ENCODE measurements at places on chromosomes 1 and 21.

- no peak for DNase-seq
These were observed 61.0 kb upstream of the NEK2 start for GRCh38 chr1:211736351-211736915.

- peak; percentile 86 for DNase-seq
These were observed at the start of gene MXRA8 for GRCh38 chr1:1358433-1359271. Gene MXRA8 (minus strand): TSS chr1:1358555. CDS start chr1:1358504, 51 bp downstream.

DNA sequence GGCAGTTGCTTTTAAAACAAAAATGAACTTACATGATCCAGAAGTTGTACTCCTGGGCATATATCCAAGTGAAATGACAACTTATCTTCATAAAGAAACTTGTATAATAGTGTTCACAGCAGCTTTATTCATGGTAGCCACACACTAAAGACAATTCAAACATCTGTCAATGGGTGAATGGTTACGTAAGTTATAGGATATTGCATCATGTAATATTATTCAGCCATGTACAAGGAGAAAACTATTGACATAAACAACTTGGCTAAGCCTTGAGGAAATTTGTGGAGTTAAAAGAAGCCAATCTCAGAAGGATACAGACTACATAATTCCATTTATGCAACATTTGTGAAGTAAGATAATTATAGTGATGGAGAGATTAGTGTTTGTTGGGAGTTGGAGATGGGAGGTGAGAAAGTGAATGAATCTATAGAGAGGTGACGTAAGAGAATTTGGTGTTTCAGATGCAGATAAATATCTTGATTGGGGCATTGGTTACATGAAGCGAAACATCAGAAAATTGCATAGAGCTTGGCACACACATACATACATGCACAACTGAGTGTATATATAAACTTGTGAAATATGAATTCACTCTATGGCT is 49.9 kb upstream of the GRIK1 start:
- no peak for DNase-seq

DNA sequence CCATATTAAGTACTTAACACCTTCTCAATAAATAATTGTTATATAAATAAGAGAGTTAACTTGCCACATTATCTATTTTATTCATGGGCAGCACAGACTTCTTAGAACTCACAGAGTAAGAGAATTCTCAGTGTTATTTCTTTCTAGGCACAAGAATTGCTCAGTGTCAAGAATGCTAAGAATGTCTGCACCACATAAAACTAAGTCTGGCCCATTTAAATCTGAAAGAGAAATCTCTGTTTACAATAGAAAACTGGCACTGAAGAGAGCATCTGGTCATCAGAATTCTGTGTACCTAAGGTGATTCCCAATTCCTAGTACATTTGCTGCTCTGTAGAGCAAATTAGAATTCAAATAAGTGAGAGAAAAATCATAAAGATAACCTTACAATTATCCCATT is 3.8 kb downstream of the OR10K2 start:
- no peak for DNase-seq

DNA sequence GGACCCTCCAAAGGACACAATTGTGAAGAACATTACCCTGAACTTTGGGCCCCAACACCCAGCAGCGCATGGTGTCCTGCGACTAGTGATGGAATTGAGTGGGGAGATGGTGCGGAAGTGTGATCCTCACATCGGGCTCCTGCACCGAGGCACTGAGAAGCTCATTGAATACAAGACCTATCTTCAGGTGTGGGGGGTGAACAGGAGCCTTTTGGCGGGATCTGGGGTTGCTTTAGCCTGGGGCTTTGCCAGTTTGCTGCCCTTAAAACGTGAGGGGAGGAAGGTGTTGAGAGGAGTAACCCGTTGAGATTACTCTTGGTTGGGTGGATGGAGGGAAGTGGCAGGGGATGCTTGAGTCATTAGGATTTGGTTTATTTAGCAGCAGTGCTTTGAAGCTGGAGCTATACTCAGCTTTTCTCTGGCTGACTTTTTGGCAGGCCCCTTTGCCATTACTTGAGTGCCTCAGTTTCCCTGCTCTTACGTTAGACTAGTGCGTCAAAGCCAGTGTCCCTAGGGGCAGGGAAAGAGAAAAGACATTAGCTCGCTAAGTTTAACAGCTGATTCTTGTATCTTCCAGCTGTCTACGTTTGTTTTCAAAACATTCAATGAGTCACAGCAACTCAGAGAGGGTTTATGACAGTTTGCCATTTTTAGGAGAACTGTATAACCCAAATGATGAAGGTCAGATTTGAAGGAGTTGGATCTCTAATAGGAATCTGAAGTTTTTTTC is 4.4 kb downstream of the NDUFS2 start:
- peak; percentile 37 for DNase-seq

- DNase-seq: no peak
These were observed 12.7 kb upstream of the TSNAX start for GRCh38 chr1:231515748-231516147.

DNA sequence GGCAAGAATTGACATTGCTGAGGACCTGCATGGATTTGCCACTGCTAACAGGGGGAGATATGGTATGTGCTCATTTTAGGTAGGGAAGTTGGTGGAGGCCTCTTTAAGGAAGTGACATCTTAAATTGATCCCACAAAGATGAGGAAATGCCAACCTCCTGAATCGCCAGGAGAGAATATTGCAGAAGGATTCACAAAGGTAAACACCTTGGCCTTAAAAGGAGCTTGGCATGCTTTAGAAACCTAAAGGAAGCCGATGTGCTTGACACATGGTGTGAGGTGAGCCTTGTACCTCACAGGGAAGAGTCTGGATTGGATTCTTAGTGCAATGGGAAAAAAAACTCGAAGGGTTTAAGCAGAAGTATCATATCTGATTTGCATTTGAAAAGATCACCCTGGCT is 470.5 kb upstream of the DAB1 start:
- DNase-seq: no peak

GRCh38 chr21:41008974-41009373 is 159.0 kb upstream of the BACE2 start:
- no peak for DNase-seq

- DNase-seq: peak; percentile 82
These were observed 587 bp downstream of the SCNM1 start for GRCh38 chr1:151166505-151166956.

- DNase-seq: peak; percentile 16
These were observed 12.7 kb downstream of the VSIG8 start for GRCh38 chr1:159849626-159850366.

DNA sequence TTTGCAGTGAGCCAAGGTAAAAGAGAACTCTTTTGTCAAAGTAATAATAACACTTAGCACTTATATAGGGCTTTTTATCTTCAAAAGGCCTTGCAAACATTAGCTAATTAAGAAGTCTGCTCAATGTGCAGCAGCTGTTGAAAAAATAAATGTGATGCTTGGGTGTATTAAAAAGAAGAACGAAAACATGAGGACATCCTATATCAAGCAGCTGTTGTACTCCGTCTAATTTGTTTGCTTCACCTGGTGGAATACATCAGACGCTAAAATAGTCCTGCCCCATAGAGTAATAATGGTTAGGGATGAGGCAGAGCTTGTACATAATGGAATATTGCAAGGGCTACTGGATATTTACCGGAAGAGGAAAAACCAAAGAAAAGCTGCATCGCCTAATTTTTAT is 299.5 kb downstream of the ST6GALNAC3 start:
- no peak for DNase-seq

DNA sequence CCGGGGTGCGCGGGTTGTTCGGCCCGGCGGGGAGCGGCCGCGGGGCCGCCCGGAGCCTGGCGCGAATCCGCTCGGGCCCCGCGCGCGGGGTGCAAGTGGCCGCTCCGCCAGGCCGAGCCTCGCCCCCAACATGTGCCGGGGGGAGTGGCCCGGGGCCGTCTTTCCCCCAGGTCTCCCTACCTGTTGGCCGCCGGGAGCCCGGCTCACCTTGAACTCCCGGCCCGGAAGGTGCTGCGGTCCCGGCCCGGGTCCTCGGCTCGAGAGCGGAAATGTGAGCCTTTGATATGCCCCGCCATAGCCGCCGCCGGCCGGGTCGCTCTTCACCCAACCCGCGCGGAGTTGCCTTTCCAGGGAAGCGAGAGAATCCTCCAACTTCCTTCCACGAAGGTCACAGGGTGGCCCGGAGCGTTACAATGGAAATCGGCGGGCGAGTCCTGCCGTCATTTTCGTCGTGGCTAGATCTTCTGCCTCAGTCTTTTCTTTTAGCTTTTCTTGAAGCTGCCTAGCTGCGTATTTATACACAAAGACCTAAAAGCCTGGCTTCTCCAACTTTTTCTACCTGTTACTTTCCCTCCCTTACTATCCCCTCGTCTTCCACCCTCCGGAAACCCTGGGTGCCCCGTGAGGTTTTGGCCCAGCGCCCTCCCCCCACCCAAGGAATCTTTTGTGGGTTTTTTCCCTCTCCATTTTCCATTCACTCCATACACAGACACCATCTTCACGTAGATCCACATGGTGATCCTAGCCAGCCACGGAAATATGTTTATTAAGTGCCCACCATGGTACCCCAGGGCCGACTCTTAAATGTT is 867 bp downstream of the PTGFRN start:
- no peak for DNase-seq

DNA sequence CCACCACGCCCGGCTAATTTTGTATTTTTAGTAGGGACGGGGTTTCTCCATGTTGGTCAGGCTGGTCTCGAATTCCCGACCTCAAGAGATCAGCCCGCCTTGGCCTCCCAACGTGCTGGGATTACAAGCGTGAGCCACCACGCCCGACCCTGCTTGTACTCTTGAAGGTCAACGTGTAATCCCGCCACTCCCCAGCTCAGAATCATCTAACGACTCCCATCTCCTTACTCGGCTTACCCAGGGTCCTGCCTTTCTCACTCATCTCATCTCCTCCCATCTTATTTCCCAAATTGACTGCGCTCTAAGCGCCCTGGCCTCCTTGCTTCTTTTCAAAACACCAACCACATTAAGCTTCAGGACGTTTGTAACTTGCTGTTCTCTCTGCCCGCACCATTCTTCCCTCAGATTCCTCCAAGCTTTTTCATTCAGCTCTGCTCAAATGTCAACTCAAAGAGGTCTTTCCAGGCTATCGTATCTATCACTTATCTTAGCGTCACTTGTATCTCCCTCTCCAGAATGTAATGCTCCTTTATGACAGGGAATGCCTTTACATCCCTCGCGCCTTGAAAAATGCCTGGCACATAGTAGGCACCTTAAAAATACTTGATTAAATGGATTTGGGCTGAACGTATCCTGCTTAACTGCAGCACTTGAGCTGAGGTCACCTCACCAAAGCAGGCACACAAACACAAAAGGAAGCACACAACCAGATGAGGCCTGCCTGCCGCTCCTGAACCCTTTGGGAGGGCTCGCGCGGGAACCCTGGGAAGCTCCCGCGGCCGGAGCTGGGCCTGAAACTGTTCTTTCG is 1.4 kb upstream of the USP1 start:
- peak; percentile 15 for DNase-seq

GRCh38 chr1:10836726-10837125 is 40.3 kb upstream of the CASZ1 start:
- DNase-seq: no peak

DNA sequence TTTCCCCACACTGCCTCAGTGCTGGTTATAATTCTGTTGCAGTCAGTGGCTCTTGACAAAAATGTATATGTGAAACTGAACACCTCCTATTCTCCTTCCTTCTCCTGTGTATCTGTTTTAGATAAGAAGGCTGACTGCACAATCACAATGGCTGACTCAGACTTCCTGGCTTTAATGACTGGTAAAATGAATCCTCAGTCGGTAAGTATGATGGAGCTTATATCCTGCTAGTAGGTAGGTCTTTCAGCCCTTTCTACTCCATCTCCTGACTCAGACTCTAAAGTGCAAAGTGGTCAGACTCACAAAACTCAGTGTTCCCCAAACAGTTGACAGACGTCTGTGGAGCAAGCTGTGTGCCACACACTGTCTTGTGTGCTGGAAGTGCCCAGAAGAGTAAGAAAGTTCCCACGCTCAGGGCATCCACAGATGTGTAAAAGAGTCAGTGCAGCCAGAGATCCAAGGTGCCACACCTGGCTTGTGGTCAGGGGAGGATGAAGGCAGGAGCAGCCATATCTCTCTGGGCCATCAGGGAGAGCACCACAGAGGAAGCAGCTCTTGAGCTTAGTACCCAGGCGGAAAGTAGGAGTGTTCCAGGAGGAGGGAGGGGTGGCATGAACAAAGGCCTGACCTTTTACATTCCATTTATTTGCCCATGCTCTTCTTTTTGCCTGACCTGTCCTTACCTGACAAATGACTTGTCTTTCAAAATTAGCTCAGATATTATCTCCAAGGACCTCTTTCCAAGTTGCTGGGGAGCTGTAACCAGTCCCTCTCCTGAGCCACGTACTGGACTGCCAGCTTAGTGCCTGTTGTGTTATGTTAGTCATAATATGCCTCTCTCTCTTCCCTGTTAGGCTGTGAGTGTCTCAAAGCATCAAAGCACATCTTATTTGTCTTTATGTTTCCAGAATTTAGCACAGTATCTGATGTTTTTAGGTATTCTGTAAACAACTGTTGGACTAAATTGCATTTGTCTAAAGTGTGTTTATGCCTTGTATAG is 14.0 kb upstream of the PODN start:
- peak; percentile 93 for DNase-seq

DNA sequence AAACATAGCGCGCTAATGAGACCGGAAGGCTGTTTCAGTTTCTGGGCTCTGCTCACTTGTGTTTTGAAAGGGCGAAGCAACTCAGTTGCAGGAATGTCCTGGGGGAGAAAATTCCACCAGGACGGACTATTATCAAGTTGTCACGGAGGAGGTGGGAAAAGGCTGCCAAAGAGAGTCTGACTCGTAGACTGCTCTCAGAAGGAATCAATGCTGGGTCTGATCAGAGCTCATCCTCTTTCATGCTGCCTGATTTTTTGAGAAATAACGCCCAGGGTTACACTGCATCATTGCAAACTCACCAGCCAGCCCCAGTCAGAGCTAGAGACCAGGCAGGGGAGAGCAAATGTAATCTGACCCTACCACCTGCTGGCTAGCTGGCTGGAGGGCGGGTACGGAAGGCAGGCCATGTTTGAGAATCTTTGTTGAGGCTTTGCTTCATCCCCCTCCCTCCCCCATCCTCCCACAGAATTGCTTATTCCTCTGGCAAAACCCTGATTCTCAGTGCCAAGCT is 36.4 kb upstream of the BCL9 start:
- peak; percentile 53 for DNase-seq

- DNase-seq: no peak
These were observed 73.8 kb upstream of the B3GALT2 start for GRCh38 chr1:193260056-193260745.

DNA sequence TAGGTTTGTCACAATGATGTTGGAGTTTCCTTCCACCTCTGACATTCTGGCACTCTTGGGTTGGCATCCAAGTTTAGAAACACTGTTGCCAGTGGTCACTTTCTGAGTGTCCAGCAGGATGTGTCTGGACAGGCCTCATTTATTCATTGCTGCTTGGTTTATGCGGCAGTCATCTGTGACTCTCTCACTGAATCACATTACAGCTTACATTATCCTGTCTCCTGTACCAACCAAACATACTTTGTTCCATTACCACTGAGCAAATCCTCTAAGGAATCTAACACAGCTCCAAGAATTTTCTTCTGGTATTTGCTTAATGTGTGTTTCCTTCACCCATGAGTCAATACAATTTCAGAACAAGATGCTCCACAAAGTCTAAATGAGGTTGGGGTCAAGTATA is 19.9 kb downstream of the SGIP1 start:
- peak; percentile 29 for DNase-seq

- DNase-seq: no peak
These were observed 277.1 kb downstream of the AKT3 start for GRCh38 chr1:243572940-243573339.
